ENCODE measurements at places on chromosomes 1 and 21. TPM values are rescaled to one million over a fixed set of nuclear protein-coding genes. Genes with fewer than 3 reads are reported as not detected.

GRCh38 chr1:162561616-162562469 lies at the start of gene UAP1:
TSS of gene UAP1 (plus strand) at chr1:162561722. CDS start at chr1:162566069, 4,347 bp downstream.
- DNase-seq = peak; percentile 81

GRCh38 chr21:21722731-21723130 lies 724.5 kb downstream of the NCAM2 start:
- no peak for DNase-seq

GRCh38 chr1:2085080-2085479 lies 34.9 kb downstream of the PRKCZ start:
- DNase-seq = no peak

GRCh38 chr1:235503403-235504121 lies 690 bp downstream of the B3GALNT2 start:
- DNase-seq = peak; percentile 77

GRCh38 chr1:160621633-160622413 lies 25.0 kb downstream of the SLAMF1 start:
- no peak for DNase-seq

DNA sequence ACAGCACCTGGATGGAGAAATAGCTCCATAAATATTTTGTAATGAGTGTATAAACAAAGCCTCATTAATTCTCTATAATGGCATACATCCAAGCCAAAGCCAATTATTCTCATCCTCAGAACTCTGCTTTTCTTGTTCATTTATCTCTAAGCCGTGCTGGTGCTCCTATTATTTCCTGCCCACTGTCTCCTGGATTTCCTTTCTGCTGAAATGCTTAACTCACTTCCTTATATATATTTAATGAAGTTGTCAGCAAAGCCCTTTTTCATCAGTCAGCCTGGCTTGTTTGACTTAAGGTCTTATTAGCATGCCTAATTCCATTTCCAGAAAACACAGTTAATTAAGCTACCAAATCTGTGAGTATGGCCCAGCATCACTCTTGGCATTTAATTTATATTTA lies 93.4 kb downstream of the SLC25A24 start:
- DNase-seq = no peak

- no peak for DNase-seq
Measured at GRCh38 chr21:36799869-36800268, 101.0 kb downstream of the SIM2 start.

DNA sequence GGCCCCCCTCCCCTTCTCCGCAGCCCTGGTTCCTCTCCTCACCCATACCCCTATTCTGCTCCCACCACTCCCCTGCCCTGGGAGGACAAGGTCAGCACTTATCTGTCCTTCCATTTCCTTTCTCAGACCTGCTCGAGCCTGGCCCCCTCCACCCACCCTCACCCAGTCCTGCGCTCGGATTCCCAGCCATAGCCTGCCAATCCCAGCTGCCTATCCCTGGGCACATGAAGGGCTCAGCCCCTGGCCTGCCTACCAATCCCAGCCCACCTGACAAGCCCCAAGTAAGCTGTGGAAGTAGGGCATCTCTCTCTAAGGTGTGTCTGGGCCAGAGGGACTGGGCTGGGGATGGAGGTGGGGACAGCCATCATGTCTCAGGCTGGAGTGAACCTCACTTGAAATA lies 5.4 kb downstream of the BLACAT1 start:
- DNase-seq = no peak

S100A7A gene
- total RNA-seq = not detected

SPRR2E gene
- total RNA-seq = not detected

DNA sequence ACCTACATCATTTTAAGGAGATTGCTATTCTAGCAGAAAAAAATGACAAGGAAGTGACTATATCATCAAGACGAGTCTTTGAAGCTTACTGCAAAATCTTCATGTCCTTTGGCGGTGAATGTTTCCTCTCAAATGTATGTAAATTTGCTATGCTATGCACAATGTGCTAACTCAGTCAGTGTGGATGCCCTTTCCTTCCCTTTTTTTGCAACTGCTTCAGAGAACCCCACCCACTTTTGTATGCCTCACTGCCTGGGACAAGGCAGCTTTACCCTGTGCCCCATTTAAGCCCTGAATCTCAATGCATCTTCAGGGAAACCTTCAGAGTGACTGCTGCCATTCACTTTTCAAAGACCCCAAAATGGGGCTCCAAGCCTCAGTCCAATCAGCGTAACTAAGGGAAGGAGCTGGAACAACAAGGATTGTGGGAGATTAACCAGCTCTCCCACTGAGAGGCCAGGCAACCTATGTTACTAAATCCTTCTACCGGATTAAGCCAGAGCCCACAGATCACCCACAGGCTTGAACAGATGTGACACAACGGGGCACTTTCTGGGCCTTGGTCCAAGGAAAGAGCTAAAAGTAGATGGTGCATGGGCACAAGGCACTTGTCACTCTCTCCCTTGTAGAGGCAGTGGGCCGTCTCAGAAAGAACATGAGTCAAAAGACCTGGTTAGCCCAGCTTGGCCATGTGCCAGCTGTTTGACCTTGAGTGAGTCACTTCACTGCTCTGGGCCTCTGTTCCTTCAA lies 154.4 kb downstream of the PLPP3 start:
- DNase-seq = peak; percentile 73

C8B gene
- not detected for total RNA-seq

- no peak for DNase-seq
Measured at GRCh38 chr1:108750476-108751181, 4.2 kb downstream of the STXBP3 start.

GRCh38 chr1:243260221-243260880 lies 4.5 kb downstream of the SDCCAG8 start:
- no peak for DNase-seq

SLC6A9 gene
- total RNA-seq = 5.9 TPM

- DNase-seq = no peak
Measured at GRCh38 chr21:26914557-26914956, 52.3 kb downstream of the ADAMTS5 start.

- DNase-seq = no peak
Measured at GRCh38 chr1:211713231-211713630, 37.8 kb upstream of the NEK2 start.

DNA sequence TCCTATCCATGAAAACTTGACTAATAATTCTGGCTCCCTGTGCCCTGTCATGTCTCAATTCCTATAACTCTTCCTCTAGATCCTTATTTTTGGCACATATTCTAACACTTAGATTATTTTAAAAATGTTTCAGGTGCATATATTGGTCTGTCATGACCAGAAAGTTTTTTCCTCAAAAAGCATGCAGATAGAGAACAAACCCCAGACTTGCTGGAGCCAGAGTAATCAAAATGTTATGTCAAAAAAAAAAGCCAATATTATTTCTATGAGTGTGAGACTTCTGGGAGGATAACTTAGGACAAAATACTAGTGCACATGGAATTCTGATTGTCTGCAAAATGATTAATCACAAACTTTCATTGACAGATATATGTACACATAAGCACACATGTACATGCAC lies 135.1 kb upstream of the MROH9 start:
- DNase-seq = no peak

FGR gene
- 6.6 TPM for total RNA-seq

DNA sequence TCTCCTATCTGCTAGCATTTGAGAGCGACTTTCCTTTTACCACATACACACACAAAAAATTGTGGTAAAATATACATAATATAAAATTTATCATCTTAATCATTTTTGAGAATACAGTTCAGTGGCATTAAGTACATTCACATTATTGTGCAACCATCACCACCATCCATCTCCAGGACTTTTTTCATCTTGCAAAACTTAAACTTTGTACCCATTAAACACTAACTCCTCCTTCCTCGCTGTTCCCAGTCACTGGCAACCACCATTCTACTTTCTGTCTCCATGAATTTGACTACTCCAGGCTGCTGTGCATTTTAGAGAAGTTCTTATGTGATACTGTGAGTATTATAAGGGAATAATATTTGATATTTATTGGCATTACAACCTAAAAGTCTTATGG lies 181.3 kb downstream of the C1orf21 start:
- DNase-seq = no peak

- DNase-seq = no peak
Measured at GRCh38 chr1:114189398-114189797, 35.7 kb upstream of the SYT6 start.

- DNase-seq = no peak
Measured at GRCh38 chr1:183756326-183756725, 48.6 kb upstream of the RGL1 start.

ANKRD65 gene
- 23.0 TPM for total RNA-seq

TFF2 gene
- total RNA-seq = not detected

DNA sequence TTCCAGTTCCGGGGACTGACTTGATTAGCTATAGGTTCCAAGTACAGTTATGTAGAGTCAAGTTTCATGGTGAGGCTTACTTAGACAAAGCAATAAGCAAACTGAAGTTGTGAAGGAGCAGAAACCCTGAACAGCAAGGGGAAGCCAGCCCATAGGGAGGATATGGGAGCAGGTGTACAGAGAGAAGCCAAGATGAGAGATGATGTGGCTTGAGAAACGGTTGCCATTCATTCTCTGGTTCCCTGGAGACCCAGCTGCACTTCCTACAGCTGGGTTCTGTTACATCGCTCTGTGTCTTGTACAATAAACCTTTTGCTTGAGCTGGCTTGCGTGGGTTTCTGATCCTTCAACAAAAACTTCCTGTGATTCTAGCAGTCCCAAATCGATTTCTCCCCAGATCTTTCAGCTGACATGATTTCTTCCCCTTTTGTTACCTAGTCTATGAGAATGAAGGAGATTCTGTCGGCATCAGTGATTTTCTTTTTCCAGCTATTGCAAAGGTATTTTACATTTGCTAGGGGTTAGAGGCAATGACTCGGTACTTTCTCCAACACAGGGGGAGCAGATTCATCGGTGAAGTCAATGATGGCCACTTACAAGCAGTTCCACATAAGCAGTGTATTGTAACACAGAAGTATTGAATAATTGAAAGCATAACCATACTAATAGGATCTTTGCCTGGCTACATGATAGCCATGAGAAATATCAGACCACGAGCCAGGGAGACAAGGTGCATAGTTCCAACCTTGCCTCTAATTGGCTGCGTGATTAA lies 67.3 kb downstream of the URB2 start:
- DNase-seq = no peak

DNA sequence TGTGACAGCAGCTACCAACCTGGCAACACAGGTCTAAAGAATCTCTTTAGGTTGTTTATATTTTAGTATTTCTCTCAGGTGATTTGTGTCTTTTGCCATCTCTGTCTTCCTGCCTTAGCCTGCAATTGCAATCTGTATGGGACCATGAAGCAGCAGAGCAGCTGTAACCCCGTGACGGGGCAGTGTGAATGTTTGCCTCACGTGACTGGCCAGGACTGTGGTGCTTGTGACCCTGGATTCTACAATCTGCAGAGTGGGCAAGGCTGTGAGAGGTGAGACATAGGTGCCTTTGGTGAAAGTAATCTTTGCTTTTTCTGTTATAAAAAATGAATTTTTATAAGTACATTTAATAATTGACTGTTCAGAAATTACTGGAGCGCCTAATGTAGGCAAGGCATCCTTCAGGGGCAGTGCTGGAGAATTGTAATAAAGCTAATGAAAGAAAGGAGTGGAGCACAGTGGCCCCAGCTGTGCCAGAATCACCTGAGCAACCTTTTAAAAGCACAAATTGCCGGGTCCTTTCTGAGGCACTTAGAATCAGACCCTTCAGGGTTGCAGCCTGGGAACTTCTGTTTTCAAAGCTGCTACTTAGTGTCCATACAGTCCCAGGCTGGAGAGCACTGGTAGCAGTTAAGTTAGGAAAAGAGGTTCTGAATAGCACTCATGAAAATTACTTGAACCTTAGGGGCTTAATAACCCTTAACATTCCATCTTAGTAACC lies 60.6 kb upstream of the LAMC2 start:
- no peak for DNase-seq

- DNase-seq = peak; percentile 69
Measured at GRCh38 chr1:94416901-94417727, 1.1 kb upstream of the ABCD3 start.

DNA sequence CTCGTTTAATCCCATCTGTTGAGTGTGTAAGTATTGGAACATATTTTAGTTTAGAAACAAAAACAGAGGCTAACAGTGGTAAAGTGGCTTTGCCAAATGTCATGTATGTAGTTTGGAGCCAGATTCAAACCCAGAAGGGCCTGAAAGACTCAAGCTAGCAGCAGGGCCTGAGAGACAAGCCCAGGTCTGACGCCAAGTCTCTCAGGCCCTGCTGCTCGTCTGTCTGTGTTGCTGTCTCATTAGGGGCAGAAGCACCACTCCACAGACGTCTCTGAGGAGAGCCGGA lies 8.3 kb downstream of the CITED4 start:
- DNase-seq = no peak

GBP7 gene
- total RNA-seq = not detected

GRCh38 chr21:17334484-17334883 lies 178.4 kb upstream of the CXADR start:
- no peak for DNase-seq

GRCh38 chr1:183135336-183135735 lies 50.7 kb upstream of the LAMC2 start:
- DNase-seq = no peak

GRCh38 chr1:45498279-45498678 lies 1.6 kb downstream of the CCDC163 start:
- DNase-seq = no peak

PAQR6 gene
- 0.99 TPM for total RNA-seq

DNA sequence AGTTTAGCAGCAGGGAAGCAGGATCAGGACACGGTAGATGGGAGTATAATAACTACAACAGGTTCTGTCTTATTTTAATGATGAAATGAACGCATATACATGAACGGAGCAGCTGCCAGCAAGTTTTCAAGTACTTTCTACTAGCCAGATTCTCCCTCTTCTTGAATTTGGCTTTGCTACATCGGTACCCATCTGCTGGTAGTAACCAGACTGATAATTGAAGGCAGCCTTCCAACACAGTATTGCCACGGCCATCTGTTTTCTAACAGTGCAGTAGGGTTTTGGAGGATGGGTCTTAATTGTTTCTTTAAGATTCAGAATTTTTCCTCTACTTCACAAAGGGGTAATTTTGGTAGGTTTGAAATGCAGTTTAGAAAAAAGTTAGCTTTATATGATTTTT lies 33.4 kb downstream of the CENPF start:
- no peak for DNase-seq

GRCh38 chr1:56501888-56502287 lies 77.5 kb downstream of the PLPP3 start:
- no peak for DNase-seq

- DNase-seq = no peak
Measured at GRCh38 chr1:159056069-159056698, 20.4 kb downstream of the AIM2 start.

DNA sequence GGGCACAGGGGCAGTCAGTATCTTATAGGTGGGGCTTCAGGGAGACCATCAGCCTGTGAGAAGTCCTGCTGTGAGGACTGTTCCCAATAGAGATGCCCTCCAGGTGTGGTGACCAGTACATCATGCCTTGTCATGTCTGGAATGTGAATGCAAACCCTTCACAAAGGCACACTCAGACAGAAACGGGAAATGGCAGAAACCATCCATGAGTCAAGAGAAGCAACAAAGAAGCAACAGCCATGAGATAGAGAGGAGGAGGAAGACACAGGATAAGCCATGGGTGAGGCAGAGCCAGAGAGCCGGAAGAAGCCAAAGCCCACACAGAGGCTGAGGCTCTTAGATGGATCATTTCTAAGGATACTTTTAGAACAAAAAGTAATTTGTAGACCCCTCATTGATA lies 20.1 kb upstream of the ZP4 start:
- DNase-seq = no peak
